ENCODE measurements at places on chromosomes 5 and 9.

DNA sequence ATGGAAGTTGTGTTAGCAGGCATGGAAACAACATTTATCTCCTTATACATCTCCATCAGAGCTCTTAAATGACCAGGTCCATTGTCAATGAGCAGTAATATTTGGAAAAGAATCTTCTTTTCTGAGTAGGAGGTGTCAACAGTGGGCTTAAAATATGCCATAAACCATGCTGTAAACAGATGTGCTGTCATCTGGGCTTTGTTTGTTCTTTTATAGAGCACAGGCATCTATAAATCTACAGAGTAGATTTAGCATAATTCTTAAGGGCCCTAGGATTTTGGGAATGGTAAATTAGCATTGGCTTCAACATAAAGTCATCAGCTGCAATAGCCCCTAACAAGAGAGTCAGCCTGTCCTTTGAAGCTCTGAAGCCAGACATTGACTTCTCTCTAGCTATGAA is 7.7 kb upstream of the HRCT1 start:
- no peak for DNase-seq

DNA sequence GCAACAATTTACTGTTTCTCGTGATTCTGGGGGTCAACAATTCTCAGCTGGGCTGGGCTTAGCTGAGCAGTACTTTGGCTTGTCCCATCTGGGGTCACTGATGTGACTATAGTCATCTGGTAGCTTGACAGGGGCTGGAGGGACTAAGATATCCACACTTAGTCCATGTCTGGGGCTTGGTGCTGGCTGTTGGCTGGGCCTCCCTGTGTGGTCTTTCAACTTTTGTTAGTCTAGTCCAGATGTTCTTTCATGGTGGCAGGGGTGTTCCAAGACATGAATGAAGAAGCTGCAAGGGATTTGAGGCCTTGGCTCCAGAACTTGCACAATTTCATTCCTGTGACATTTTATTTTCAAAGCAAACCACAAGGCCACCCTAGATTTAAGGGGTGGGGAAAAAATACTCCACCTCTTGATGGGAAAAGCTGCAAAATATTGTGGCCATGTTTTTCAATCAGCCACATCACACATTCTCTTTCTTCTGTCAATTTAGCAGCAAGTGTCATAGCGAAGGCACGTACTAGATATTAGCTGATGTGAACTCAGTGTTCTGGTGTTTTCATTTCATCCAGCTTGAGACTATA is 59.2 kb downstream of the TSSK1B start:
- no peak for DNase-seq

GRCh38 chr9:138075961-138076649 is 198.5 kb downstream of the CACNA1B start:
- no peak for DNase-seq

DNA sequence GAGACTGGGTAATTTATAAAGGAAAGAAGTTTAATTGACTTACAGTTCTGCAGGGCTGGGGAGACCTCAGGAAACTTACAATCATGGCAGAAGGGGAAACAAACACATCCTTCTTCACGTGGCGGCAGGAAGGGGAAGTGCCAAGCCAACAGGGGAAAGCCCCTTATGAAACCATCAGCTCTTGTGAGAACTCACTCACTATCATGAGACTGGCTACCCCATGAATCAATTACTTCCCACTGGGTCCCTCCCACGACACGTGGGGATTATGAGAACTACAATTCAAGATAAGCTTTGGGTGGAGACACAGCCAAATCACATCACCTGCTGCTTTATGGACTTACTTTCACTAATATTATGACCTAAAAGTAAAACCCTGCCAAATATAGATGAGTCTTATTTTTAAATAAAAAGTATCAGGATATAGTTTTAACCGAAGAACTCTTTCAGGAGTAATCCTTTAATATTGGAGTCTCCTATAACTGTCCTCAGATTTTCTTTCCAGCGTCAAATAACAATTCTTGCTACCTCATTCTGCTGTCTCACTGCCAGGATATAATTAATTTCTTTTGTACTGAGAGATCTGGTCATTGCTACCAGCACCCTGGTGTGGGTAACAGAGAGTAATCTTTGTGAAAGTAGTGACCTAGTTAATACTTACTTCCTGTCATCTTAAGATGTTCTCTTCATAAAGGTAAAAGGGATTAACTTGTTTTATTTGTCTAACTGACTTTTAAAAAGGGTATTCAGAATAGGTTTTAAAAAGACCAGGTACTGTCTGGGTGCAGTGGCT is 68.6 kb downstream of the NLN start:
- DNase-seq: no peak

DNA sequence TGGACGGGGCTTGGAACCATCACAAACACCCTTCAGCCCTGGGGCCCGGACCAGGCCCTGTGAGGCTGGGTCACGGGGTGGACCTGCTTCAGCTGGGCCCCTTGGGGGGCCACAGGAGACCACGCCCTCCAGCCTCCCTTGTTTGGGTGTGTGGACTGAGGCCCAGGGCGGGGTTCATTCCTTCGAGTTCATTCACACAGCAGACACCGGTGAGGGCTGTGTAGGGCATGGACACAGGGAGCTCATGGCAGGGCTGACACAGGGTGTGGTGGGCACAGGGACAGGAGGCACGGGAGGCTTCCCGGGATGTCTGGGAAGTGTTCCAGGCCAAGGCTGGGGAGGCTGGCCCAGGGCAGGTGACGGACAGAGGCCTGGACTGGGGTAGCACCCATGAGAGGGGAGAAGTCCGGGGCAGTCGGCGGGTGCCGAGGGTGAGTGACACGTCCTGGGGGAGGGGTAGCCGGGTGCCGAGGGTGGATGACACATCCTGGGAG is 8.9 kb downstream of the DNLZ start:
- DNase-seq: no peak

DNA sequence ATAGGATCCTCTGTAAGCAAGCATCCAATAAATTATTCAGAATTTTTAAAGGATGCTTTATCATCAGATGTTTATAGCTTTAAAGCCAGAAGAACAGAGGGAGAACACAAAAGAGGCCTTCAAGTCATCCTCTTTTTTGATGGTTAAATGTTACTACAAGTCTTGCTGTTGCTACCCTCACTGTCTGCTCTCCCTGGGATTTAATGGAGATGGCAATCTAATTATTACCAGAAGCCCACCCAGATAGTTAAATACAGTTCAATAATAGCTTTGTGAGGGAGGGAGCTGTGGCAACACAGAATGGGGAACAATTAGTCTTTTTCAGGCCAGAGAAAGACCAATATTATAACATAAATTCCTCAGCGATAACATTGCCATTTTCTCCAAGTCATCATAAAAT is 87.0 kb upstream of the ACTBL2 start:
- no peak for DNase-seq

DNA sequence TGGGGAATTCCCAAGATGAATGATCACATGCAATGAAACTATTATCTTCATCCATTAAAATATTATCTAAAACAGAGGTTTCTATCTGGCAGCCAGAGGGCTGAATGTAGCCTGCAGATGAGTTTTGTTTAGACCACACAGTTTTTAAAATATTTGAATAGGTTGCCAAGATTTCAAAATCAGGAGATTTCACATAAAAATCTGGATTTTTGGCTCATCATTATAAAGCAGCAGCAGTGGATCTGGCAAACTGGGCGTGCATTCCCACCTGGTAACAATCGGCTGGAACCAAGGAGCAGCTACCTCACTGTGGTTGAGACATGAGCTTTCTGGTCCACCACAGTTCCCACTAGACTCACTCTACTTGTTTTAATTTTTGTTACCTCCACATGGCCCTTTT is 155.1 kb downstream of the BNC2 start:
- no peak for DNase-seq
